ENCODE measurements at places on chromosomes 3 and 15.

- no peak for DNase-seq
These were observed 3.4 kb upstream of the DISP2 start for GRCh38 chr15:40354408-40355171.

GRCh38 chr3:111723293-111724215 lies 128.4 kb upstream of the ZBED2 start:
- DNase-seq = peak; percentile 84

GRCh38 chr3:123663977-123664376 lies 79.1 kb upstream of the HACD2 start:
- DNase-seq = peak; percentile 29

DNA sequence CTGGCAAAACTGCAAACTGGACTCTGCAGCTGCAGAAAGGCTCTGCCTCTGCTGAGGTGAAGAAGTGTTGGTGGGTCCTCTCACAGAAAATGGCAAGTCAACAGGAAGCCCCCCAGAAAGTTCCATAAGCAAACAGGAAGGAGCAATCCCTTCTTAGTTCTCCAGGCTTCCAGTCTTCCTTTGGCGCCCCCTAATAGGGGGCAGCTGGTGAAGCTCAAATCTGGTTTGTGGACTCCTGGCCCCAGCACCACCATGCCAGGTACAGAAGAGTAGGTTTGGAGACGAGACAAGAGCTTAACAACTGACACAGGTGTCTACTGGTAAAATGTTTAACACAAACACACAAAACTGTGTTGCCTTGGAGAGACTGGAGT lies 35.5 kb downstream of the LEO1 start:
- DNase-seq = no peak

DNA sequence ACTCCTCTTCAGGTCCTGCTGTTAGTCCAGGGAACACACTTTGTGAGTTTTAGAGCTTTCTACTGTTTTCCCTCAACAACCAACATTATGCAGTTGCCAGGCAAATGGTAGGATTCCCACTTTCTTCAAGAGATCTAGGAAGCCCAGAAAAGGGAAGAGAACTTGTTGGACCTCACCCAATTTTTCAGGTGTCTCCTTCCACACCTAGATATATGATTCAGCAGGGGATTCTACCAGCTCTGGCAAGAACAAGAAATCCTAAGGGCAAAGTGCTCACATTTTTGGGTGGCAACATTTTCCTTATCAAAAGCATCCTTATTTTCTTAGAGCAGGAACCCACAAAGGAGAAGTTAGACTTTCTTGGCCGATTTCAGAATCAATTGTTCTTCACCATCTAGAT lies 57.4 kb downstream of the PRICKLE2 start:
- DNase-seq = no peak

GRCh38 chr3:153910387-153910786 lies 210.8 kb upstream of the ARHGEF26 start:
- DNase-seq = no peak

DNA sequence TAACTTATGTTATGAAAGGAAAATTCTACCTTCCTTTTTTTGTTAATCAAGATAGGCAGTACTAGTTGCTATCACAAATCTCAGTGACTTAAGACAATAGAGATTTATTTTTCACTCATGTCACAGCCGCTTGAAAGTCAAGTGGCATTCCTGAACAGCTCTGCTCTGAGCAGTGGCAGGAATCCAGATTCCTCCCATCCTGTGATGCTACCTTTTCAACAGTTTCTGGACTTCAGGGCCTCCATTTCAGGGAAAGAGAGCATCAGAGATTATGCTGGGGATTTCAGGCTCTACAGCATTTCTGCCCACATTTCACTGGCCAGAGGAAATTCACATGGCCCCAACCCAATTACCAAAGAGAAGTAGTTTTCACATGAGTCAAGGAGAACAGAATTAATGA lies 83.4 kb downstream of the IL1RAP start:
- DNase-seq = no peak

DNA sequence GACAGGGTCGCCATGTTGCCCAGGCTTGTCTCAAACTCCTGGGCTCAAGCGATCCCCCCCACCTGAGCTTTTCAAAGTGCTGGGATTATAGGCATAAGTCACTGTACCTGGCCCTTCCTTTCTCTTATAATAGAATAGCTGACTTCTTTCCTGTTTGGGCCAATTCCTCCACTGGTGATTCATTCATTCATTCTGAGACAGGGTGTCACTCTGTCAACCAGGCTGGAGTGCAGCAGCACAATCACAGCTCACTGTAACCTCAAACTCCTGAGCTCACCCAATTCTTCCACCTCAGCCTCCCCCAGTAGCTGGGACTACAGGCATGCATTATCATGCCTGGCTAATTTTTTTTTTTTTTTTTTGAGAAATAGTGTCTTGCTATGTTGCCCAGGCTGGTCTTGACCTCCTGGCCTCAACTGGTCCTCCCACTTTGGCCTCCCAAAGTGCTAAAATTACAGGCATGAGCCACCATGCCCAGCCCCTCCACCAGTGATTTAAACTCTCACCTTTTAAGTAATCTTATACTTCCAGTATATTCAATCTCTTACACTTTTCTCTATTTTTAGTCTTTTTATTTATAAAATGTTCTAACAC lies 20.9 kb downstream of the GNB4 start:
- DNase-seq = no peak

DNA sequence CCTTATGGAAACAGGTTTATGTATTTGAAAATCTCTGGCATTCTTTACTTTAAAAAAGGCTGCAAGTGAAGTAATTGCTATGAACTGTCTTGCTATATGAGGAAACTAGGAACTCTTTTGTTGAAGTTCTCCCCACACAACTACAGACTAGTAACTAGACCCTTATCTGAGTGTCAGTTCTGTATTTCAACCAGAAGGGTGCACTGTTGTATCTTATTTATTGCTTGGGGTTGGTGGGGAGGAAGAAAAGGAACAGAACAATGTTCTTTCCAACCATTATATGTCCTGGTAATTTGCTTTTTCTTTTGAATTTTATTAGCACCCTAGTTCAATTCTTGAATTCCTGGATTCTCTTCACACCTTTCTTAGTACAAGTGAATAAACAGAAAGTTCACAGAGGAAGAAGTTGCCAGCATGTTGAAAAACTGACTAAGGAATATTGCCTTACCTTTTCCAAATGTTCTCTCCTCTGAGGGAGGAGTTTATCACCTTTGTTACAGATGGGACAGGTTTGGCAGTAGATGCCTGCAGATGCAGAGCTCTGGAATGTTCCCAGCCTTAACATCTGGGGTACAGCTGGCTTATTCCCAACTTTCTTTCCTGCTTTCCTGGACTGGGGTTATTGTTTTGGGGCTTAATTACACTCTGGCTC lies 162.4 kb upstream of the CFAP20DC start:
- DNase-seq = peak; percentile 44

- DNase-seq = no peak
These were observed 2.9 kb downstream of the SETMAR start for GRCh38 chr3:4306091-4306490.

GRCh38 chr3:72340056-72340455 lies 508.2 kb downstream of the SHQ1 start:
- DNase-seq = no peak

DNA sequence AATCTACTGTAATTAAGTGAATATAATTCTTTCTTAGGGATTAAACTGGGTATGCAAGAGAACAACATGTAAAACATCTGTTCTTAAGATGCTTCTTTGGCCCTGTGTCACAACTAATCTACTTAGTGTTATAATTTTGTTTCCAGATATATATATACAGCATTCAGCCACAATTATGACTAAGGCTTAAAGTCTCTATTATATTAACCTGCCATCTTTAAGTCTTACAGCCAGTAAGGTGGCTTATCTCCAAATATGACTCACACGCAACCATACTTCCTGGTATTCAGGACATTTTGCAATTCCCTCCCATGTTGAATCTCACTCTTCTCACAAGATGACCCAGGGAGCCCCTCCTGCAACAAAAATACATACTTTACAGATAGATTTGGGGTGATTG lies 6.6 kb upstream of the KBTBD8 start:
- no peak for DNase-seq

- DNase-seq = no peak
These were observed 30.6 kb downstream of the SNRK start for GRCh38 chr3:43316783-43317460.

GRCh38 chr3:34570916-34571705 lies 772.7 kb downstream of the PDCD6IP start:
- no peak for DNase-seq

DNA sequence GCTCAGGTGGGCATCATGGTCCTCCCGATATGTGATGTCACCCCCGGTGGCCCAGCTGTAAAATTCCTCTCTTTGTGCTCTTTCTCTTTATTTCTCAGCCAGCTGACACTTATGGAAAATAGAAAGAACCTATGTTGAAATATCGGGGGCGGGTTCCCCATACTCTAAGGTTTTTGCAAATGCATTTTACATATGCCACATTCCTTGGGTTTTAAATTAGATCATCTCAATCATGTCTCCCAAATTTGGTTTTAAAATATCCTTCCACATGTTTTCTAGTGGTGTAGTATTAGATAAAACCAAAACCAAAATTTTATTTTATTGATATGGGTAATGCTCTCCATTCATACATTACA lies 4.4 kb upstream of the TMEM62 start:
- DNase-seq = no peak

- DNase-seq = no peak
These were observed 11.2 kb downstream of the SOX2 start for GRCh38 chr3:181722766-181723425.

- DNase-seq = peak; percentile 99
These were observed 11.7 kb downstream of the ABCC5 start for GRCh38 chr3:184005941-184006507.

DNA sequence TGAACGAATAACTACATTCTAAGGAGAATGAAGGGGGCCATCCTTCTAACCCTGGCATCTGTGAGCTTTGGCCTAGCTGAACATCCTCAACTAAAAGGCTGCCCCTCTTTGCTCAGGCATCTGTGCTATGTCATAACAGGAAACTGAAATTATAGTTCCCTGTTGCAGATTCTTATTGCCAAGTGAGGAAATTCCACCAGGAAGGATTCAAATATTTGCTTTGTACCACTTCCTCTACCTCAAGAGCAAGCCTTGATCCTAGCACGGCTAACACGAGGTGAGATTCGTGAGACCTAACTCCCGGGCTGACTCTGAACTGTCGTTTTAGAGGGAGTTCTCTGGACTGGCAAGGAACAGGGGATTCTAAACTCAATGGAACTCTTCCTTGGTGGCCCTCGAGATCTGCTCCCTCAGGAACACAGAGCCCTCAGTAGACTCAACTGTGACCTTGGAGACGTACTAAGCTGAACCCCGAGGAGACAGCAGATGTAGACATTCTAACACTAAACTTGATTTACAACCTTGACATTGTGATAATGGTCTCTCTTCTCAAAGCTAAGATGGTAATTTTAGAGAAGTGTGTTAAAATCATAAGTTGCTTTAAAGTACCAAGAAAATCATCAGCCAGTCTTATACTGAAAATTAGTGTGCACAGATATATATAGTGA lies 4.2 kb downstream of the SPG21 start:
- DNase-seq = no peak

DNA sequence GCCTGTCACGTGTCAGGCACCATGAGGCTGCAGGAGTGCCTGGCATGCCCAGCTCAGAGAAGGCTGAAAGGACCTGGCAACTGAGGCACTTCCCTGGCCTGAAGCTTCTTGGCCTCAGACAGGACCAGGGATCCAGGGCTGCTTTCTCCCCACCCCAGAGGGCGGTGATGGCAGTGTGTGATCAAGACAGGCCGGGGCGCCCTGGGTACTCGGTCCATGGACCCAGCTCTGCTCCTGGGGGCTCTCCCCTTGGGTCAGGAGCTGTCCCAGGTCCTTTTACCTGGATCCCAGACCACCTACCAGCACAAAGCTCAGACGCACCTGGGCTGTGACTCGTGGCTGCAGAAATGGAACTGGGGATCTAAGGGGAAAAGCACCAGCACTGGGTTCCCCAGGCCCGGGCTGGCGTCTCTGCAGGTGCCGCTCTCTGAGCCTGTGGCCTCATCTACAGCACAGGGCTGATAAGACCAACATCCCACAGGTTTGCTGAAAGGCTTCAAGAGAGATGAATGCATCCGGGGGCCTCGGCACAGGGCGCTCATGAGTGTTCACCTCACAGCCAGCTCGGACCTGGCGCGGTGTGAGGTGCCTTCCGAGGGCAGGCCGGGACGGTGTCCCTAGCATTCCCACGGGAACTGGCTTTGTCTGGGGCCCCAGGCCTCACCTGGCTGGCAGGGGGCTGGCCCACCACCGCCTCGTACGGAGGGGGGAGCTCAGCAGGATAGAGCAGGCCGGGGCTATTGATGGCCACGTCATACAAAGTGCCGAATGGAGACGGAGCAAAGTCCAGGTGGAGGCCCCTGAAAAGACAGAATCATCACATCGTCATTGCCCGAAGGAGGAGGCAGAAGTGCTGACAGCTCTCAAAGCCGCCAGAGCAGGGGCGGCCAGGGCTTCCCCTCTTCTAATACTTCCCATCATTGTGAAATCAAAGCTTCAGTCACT lies 133.6 kb downstream of the NSMCE3 start:
- no peak for DNase-seq

DNA sequence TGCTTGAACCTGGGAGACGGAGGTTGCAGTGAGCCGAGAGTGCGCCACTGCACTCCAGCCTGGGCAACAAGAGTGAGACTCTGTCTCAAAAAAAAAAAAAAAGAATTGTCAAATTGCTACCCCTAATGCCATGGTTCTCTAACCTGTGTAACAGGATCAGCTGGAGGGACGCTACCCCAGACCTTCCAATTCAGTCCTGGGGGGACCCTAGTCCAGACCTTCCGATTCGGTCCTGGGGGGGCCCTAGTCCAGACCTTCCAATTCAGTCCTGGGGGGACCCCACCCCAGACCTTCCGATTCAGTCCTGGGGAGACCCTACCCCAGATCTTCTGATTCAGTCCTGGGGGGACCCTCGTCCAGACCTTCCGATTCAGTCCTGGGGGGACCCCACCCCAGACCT lies 29.8 kb upstream of the MUC20 start:
- no peak for DNase-seq

GRCh38 chr3:169966951-169967915 lies 626 bp downstream of the SEC62 start:
- peak; percentile 87 for DNase-seq

DNA sequence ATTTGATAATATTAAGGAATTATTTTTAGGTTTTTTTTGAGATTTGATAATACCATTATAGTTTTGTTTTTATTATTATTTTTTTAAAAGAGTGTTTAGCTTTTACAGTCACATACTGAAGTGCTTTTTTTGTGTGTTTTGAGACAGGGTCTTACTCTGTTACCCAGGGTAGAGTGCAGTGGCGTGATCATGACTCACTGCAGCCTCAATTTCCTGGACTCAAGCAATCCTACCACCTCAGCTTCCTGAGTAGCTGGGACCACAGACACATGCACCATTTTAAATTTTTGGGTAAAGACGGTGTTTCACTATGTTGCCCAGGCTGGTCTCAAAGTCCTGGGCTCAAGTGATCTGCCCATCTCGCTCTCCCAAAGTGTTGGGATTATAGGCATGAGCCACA lies 73.0 kb downstream of the SUMF1 start:
- no peak for DNase-seq

- DNase-seq = no peak
These were observed 104.4 kb upstream of the CCDC54 start for GRCh38 chr3:107272885-107273284.

GRCh38 chr3:28936154-28936553 lies 344.7 kb upstream of the RBMS3 start:
- DNase-seq = no peak

Data from NCI-H146 (cell line).